ENCODE measurements at places on chromosomes 4 and X.

GRCh38 chr4:171876636-171877035 is 63.4 kb downstream of the GALNTL6 start:
- no peak for DNase-seq

GRCh38 chrX:143296521-143296920 is 220.8 kb downstream of the SPANXN3 start:
- DNase-seq, result no peak

DNA sequence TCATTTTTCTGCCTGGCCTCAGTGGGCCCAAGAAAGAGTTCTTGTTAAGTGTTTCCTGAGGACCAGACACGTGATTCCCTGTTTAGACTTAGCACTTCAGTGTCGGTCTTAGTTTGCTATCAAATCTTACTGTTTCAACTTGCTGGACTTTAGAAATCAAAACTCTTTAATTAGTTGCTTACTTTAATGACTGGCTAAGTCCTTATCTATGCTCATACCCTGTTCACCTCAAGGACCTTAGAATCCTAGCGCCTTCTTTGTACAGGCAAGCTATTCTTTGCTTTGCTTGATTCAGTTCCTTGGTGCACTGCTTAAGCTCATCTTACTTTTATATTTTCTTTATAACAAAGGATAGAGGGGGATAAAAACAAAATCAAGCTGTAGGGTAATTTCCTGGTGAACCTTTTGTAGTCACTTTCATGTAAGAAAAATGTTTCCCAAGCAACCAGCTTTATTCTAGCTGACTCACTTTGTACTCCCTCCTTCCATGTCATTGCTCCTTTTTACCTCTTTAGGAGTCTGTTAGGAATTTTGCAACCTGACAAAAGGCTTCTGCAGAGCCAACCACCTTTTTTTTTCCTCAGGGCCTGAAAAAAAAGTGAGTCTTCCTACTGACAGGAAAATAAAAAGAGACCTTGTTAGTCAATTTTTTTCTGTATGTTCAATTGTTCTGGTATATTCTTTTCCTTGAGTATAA is 14.7 kb downstream of the WDR44 start:
- no peak for DNase-seq

GRCh38 chr4:115110191-115111181 is 2.9 kb downstream of the NDST4 start:
- no peak for DNase-seq

- DNase-seq, result no peak
Measured at GRCh38 chr4:188818300-188818699, 679.1 kb downstream of the TRIML1 start.

DNA sequence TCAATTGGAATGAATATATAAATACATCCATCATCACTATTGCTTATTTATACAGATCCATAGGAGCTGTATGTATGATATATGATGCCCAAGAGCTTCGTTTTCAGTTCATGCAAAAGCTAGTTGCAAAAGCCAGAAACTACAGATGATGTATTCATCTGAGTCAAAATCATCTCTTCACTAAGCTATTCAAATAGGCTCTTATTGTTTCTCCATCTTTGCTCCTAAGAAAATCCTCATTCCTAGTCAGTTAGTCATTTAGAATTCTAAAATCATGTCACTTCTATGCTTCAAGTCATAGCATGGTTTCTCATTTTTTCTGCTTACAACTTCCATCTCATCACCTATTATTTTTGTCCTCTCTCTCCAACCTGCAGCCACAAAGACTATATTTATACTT is 300.1 kb upstream of the TRAM1L1 start:
- no peak for DNase-seq

DNA sequence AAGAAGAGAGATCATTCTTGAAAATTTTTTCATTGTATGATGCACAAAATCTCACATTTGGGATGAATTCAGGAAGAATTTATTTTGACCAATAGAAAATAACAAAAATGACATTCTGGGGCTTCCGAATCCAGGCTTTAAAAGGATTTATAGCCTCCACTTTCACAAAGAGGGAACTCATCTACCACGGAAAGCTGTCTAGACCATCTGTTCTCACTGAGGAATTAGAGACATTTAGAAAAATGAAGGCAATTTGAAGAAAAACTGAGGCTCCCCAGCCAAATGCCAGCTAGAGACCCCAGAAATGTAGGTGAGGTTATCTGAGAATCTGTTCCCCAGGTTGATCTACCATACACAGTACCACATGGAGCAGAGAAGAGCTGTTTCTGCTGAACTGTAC is 464.3 kb downstream of the TMA16 start:
- no peak for DNase-seq

GRCh38 chrX:68895778-68896177 is 67.0 kb downstream of the EFNB1 start:
- DNase-seq, result no peak

DNA sequence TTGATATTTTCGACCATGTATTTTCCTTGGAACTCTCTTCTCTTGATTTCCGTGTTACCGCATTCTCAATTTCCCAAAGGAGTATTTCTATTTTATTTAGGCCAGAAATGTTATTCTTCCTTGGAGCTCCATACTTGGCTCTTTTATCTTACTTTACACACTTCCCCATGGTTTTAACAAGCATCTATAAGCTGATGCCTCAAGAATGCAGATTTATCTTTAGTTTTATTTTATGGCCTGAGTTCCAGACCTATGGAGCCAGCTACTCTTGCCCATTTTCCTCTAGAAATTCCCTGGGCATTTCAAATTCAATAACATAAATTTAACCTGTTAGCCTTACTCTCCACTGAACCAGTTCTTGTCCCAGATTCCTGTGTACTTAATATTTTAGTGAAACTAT is 43.7 kb downstream of the SULT1E1 start:
- no peak for DNase-seq

DNA sequence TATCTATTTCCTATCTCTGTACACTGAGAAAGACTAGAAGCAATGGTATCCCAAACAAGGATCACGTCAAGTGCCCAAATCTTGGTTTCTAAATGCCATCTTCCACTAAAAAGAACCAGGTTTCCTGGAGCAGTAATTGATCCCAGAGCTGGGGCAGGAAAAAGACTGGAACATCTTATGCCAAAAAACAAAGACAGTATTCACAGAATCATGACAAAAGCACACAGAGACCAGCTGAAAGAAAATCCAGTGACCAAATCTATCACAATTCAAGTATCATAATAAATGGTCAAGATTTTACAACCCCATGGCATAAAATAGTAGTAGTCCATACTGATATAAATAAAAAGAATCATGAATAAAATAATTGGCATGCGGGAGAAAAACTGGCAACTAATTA is 44.9 kb downstream of the CENPC start:
- no peak for DNase-seq

GRCh38 chr4:185384930-185385331 is 10.8 kb downstream of the LRP2BP start:
- no peak for DNase-seq

DNA sequence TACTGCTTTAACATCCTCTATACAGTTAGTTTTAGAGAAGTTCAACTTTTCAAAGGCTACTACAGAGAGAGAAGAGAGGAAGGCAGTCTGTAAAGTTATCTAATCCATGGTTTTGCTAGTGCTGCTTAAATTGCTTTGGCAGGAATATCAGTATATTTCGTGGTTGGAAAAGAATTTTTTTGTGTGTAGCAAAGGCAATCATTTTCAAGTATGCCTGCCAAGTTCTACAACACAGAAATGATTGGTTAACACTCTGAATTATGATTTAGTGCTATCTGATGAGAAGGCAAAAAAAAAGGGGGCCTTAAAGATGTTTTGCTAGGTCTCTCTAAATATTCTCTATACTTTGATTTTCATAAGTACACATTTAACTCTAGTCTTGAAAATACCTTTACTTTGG is 133.1 kb downstream of the JADE1 start:
- DNase-seq, result no peak

- DNase-seq, result no peak
Measured at GRCh38 chrX:11089802-11090201, 21.3 kb upstream of the HCCS start.

GRCh38 chrX:116170511-116170910 is at the start of gene AGTR2:
AGTR2 (plus strand) TSS chrX:116170744; CDS start chrX:116172281, 1,537 bp downstream.
- no peak for DNase-seq

GRCh38 chrX:129768186-129768585 is 11.6 kb upstream of the SASH3 start:
- DNase-seq, result no peak

GRCh38 chr4:77593993-77594392 is 11.6 kb upstream of the CXCL13 start:
- no peak for DNase-seq

- no peak for DNase-seq
Measured at GRCh38 chr4:171588051-171588545, 225.1 kb upstream of the GALNTL6 start.

DNA sequence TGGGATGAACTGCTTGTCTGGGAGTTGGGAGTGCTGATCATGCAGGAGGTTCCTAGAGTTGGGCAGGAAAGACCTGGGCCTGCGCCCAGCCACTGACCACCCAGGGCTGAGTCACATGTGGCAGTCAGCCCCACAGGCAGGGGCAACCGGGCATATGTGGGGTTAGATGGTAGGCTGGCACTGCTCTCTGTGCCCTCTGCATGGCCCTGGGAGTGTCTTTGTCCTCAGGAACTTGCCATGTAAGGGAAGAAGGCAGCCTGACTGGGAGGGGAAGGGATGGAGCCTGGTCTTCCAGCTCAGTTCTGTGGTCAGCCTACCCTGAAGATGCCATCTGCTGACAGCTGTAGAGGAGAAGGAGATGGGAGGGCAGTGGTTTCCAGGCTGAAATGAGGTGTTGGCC is 70.2 kb upstream of the EFNB1 start:
- no peak for DNase-seq

DNA sequence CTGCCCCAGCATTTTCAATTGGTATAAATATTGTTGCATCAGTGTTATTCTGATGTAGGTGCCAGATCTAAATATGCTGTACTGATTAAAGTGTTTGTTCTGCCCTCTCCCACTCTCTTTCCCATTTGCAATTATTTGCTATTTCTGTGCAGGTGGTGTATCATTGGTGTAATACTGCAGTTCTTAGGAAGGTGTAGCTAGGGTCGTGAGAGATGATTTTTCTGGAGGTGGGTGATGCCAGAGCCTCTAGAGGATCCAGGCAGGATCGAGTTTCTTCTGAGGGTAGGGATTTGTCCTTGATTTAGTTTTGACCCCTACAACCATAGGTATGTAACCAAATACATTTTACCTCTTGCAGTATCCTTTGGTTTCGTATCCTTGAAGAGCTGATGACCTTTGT is 1.9 kb downstream of the SMAD1 start:
- DNase-seq, result no peak

- no peak for DNase-seq
Measured at GRCh38 chrX:8191022-8191421, 20.0 kb upstream of the VCX2 start.

GRCh38 chr4:8428288-8429097 is 12.0 kb downstream of the ACOX3 start:
- DNase-seq, result peak; percentile 96

DNA sequence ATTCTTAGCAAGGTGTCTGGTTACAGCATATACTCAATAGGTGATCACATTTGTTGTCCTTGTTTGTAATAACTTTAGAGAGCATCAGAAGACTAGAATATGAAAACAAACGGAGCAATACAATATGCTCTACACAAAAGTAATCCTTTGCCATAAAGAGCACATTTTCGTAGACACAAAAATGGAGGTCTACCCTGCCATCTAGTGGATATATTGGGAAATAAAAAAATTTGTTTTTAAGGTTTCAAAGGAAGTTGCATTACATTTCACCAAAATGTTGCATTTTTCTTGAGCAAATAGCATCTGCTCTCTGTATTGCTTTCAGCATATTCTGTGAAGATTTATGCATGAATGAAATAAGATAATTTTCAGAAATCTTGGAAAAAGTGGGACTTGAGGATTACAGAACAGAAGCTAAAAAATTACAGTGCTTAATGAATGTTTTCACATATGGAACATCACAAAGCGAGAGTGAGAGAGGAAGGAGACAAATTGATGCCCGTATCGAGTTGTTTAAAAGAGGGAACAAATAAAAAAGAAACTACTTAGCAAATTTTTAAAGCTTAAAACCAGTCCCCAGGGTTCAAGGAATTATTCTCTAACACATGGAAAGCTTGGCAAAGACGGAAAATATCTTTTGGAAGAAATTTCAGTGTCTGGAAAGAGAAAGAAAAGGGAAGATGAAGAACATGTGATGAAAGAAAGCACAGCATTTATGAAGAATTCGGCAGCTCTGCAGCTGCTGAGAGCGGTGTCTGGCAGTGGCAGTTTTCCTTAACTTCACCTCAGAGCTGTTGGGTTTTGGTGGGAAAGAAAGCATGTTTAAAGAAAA is 390.1 kb downstream of the ANKRD50 start:
- DNase-seq, result no peak

GRCh38 chr4:147570616-147571015 is 46.6 kb upstream of the TMEM184C start:
- no peak for DNase-seq

DNA sequence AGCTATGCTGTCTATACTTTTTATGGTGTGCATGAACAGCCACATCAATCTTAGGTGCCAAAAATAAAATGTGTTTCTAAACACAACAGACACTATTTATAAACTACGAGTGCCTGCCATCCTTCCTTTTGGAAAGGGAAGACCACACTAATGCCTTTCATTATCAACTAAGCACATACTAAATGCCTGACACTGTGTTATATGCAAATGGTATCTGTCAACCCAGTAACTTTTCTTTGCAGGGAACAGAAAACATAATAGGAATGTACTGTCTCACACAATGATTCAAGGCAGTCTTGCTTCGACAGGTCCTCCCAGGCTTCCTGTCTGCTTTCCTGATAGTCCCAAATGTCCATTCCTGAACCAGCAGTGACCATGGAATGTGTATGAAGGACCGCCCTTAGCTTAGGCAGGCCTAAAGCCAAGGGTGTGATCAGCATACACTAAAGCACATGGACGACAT is 43.8 kb downstream of the ADGRA3 start:
- DNase-seq, result no peak

DNA sequence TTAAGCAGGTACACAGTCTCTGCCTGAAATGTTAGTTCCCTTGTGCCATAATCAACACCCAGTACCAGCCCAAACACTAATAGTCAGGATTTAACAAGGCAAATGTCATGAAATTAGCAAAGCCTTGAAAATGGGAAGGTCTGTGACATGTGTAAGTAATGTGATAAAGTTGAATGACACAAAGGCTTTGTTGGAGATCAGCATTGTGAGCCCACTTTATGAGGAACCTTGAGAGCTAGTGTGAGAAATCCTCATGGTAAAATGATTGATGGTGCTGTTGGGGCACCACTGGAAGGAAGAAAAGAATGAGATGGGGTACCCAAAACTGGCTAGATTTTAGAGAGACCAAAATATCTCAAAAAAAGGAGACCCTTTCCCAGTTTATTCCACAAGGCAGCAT is 3.3 kb upstream of the LIN54 start:
- no peak for DNase-seq

- peak; percentile 47 for DNase-seq
Measured at GRCh38 chr4:75547647-75548387, 8.0 kb upstream of the ODAPH start.

GRCh38 chrX:74147439-74147838 is 156.5 kb upstream of the ZCCHC13 start:
- no peak for DNase-seq

- DNase-seq, result no peak
Measured at GRCh38 chr4:184536065-184536880, 61.9 kb upstream of the IRF2 start.

- DNase-seq, result no peak
Measured at GRCh38 chr4:187128222-187128621, 404.6 kb upstream of the FAT1 start.
